ENCODE measurements at places on chromosomes 1 and 21. TPM values are rescaled to one million over a fixed set of nuclear protein-coding genes. Genes with fewer than 3 reads are reported as not detected.

Gene VASH2
- under 0.01 TPM for total RNA-seq

Gene RIMKLA
- total RNA-seq = under 0.01 TPM

Gene OR6N1
- total RNA-seq = not detected

Gene AK5
- total RNA-seq = 20.6 TPM

Gene RNPEP
- 63.6 TPM for total RNA-seq

Gene SLC45A1
- 0.48 TPM for total RNA-seq

Gene DDOST
- total RNA-seq = 289 TPM

Gene ITLN1
- not detected for total RNA-seq

Measured in vein endothelial cell (primary cell).